M059J (cell line): ENCODE measurements at places on chromosomes 1 and 21. TPM values are rescaled to one million over a fixed set of nuclear protein-coding genes. Genes with fewer than 3 reads are reported as not detected.
A peak's percentile ranks its signal among the peaks of the same experiment; 100 is the strongest.

GRCh38 chr1:8529901-8530300, 212.0 kb downstream of the SLC45A1 start:
- no peak for DNase-seq

GRCh38 chr1:37434292-37435225, 39.8 kb upstream of the ZC3H12A start:
- peak; percentile 42 for DNase-seq

DNA sequence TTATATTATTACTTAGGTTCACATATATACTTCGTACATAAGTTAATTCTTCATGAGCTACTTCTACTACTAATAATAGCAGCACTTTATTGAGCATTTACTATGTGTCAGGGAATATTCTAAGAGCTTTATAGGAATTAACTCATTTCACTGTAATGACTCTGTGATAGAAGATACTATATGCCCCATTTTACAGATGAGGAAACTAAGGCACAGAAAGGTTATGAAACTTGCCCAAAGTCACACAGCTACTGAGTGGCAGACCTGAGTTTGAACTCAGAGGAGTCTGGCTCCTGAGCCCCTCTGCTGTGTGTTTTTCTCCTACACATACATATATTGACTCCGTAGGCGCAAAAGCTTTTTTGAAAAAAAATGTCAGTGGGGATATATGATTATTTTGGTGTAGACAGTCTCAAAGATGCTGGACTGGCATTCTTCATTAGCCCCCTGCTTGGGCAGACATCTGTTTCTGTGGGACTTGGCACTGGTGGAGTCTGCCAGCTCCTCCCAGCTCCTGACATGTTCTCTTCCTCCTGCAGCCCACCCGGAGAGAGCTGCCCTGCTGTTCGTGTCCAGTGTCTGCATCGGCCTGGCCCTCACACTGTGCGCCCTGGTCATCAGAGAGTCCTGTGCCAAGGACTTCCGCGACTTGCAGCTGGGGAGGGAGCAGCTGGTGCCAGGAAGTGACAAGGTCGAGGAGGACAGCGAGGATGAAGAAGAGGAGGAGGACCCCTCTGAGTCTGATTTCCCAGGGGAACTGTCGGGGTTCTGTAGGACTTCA, 70.9 kb downstream of the TCP10L start:
- DNase-seq: no peak

GRCh38 chr1:177514207-177514606, 343.4 kb downstream of the BRINP2 start:
- DNase-seq: no peak

- no peak for DNase-seq
Observed at GRCh38 chr1:37628026-37628556, 6.6 kb downstream of the RSPO1 start.

- no peak for DNase-seq
Observed at GRCh38 chr1:86381223-86381622, 14.9 kb downstream of the ODF2L start.

DNA sequence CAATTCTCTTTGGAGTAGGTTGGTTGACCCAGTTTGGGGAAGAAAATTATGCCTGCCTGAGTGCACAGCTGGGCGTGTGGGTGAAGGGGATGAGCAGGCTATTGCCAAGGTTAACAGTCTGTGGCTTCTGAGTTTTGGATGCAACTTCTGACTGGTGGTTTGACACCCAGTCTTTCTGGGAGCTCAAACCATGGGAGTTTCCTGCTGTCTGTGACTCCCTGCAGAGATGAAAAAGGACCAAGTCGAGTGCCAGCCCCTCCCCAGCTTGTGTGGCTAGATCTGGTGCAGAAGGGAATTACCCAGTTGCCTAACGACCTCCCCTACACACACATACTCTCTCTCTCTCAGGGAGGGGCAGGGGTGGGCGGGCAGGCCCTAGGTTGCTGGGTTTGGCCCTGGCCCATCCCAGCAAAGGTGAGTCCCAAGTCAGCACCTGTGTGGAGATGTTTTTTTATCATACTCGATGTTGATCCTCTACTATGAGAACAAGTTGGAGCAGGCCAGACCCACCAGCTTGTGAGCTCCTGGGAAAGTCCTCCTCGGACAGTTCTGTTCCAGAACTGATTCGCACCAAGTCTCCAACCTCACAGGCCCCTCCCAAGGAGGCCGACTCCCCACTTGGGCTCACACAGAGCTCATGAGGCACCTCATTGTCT, 28.2 kb downstream of the PKP1 start:
- no peak for DNase-seq

GRCh38 chr21:42160111-42160721, 58.7 kb upstream of the ABCG1 start:
- DNase-seq: no peak

DNA sequence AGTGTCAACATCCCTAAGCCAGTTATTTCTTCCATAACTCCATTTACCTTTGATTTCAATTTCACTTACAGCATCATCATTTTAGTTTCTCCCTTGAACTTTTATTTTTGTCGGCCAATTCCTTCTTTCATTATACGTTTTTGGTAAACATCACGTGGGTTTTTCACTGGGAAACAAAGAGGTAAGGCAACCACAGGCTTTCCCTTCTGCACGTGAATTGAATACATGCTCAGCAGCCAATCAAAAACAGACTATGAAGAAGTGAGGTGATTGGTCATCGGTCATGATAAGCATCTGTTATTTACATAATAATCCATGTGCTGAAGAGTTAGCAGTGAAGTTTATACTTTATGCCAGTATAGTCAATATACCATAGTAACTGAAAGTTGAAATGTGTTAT, 98.7 kb downstream of the NCAM2 start:
- peak; percentile 40 for DNase-seq

GRCh38 chr1:115401676-115402075, 63.6 kb upstream of the NGF start:
- DNase-seq: no peak

- no peak for DNase-seq
Observed at GRCh38 chr1:63230722-63231121, 91.6 kb upstream of the FOXD3 start.

GRCh38 chr1:15077384-15077783, 76.2 kb upstream of the TMEM51 start:
- DNase-seq: no peak

DNA sequence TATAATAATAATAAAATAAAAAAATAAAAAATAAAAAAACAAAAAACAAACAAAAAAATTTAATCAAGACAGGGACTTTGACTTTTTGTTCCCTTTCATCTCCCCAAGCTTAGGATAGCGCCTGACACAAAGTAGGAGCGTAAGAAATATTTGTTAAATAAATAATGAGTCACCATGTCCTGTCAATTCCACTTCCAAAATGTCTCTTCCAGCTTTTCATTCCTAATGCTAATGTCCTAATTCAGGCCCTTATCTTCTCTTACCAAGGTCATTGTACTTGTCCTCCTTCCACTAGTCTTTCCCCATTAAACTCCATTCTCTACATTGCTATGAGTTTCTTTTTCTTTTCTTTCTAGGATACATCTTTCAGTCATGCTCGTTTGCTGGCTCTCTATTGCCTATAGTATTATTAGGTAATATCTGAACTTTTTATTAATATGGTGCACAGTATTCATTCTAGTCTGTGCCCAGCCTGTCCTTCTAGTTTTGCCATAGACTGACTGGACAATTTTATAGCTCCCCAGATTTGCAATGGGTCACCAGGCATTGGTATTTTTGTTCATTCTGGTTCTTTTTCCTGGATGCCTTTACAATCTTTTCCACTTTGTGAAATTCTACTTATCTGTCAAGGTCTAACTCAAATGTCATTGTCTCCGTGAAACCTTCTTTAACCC, 11.4 kb downstream of the NEXN start:
- DNase-seq: peak; percentile 59

GRCh38 chr1:41342774-41343355, 18.4 kb upstream of the FOXO6 start:
- no peak for DNase-seq

Gene AMY2A
- total RNA-seq: not detected in 2 replicates

Gene LIN28A
- not detected in 2 replicates for total RNA-seq

Gene CXADR
- total RNA-seq: 17.7 and 24.1 TPM in 2 replicates

Gene PFKFB2
- total RNA-seq: 6.4 and 6.5 TPM in 2 replicates

Gene FASLG
- total RNA-seq: not detected in 2 replicates

Gene PLA2G2F
- total RNA-seq: not detected in 2 replicates

Gene TLR5
- 0.10 and 0.49 TPM in 2 replicates for total RNA-seq
